ENCODE measurements at places on chromosomes 16 and 17.
A peak's percentile ranks its signal among the peaks of the same experiment; 100 is the strongest.

- DNase-seq = no peak
Observed at GRCh38 chr17:38742411-38743308, 5.5 kb downstream of the PCGF2 start.

DNA sequence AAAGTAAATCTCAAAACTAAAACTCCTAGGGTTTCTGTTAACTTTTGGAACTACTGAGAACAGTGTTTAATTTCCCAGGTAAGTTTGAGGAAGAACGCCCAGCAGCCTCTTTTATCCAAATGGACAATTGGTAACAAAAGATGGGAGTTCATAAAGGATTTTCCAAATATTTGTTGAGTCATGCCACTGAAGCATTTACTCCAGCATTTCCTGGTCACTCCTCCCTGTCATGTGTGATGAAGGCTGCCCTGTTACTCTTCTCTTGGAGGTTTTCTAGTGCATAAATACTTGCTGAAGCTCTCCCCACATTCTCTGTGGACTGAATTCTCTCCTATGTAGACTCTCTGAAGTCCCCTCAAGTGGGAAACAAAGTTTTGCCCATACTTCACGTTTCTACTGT, 16.5 kb downstream of the ZNF75A start:
- no peak for DNase-seq

DNA sequence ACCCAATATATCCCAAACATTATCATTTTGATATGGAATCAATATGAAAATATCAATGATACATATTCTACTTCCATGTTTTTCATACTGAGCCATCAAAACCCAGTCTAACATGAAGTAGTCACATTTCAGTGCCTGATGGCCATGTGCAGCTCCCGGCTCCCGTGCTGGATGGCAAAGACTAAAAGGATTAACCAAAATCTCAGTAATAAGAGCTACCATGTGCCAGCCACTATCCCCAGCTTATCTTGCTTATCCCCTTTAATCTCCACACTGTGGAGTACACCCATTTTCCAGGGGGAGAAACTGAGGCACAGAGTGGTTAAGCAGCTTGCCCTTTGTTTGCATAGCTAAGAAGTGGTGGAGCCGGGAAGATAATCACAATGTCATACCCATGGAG, 9.2 kb downstream of the CD300LG start:
- no peak for DNase-seq

GRCh38 chr16:66521951-66522771, 27.8 kb downstream of the TK2 start:
- no peak for DNase-seq

- no peak for DNase-seq
Observed at GRCh38 chr16:68793401-68793857, 49.9 kb upstream of the TANGO6 start.

DNA sequence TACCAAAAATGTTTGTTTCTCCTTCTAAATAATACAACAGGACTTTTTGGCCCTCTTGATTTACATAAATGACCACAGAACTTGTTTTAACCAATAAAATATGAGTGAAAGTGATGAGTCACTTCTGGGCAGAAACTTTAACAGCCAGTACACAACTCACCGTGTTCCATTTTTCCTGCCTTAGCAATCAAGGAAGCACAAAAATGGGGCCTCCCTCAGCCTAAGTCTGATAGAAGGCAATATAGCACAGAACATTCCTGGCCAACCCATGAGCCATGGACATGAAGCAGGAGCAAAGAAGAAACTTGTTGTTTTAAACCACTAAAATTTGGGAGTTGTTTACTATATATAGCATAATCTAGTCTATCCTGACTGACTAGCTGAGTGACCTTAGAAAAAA, 61.1 kb upstream of the MTMR4 start:
- DNase-seq = peak; percentile 74

DNA sequence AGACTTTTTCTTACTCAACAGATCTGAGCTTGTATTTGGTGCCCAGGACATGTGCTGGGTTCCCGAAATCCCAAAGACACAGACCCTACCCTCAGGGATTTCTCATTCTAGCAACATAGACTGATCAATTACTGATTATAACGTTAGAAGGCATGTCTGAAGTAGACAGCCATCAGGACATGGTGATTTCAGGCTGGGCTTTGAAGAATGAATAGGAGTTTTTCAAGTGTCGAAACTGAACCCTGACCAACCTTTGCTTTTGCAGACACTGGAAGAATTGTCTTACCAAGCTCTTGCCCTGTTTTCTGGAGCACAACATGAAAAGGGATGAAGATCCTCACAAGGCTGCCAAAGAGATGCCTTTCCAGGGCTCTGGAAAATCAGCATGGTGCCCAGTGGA, 40.0 kb upstream of the IL21R start:
- DNase-seq = no peak

GRCh38 chr17:17401271-17401781, 75.5 kb upstream of the MED9 start:
- DNase-seq = no peak

- DNase-seq = peak; percentile 56
Observed at GRCh38 chr16:2150418-2151187, 2.2 kb downstream of the RAB26 start.

Measured in cardiac muscle cell (in vitro differentiated cells and primary cell).